ENCODE measurements at places on chromosomes 11 and 22.

GRCh38 chr11:65301491-65302329, 13.0 kb upstream of the CDC42EP2 start:
- no peaks in the 10 kb centered on the region for H3K27me3 ChIP-seq
- no peak overlapping the region for H3K4me3 ChIP-seq
- peaks cover 42% of the 10 kb centered on the region for H3K4me1 ChIP-seq
- H3K36me3 ChIP-seq, result peaks cover 13% of the 10 kb centered on the region

DNA sequence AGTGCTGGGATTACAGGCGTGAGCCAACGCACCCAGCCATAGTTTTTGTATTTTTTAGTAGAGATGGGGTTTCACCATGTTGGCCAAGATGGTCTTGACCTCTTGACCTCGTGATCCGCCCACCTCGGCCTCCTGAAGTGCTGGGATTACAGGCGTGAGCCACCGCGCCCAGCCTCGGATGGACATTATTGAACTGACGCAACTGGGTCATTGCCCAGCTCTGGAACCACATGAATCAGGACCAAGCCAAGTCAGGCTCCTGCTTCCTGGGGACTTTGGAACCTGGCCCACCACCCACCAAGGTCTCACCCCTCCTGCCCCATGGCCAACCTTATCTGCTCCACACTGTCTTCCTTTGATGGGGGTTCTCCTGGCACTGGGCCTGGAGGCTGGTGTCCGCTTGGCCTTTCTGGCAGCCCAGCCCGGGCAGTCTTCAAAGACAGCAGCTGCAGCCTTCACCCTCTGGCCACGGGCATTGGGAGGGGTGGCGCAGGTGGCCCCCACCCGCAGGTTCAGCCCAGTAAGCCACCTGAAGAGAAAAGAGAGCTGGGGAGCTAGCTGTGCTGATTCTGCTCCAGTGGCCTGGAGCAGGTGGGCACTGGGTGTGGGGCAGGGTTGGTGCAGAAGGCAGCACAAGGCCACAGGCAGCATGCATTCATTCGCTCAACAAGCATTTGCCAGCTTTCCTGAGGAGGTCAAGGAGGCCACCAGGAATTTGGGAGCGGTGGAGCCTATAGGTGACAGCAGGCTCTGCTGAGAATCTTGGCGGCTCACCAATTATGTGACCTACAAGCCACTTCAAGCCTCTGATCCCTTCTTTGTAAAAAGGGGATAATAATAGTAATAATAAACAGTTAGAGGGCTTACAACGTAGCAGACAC, 5.7 kb downstream of the CHADL start:
- H3K36me3 ChIP-seq, result peaks cover 3% of the 10 kb centered on the region
- no peak for DNase-seq
- no peaks in the 10 kb centered on the region for H3K4me1 ChIP-seq
- no peaks in the 10 kb centered on the region for H3K27me3 ChIP-seq
- no peak overlapping the region for H3K4me3 ChIP-seq

DNA sequence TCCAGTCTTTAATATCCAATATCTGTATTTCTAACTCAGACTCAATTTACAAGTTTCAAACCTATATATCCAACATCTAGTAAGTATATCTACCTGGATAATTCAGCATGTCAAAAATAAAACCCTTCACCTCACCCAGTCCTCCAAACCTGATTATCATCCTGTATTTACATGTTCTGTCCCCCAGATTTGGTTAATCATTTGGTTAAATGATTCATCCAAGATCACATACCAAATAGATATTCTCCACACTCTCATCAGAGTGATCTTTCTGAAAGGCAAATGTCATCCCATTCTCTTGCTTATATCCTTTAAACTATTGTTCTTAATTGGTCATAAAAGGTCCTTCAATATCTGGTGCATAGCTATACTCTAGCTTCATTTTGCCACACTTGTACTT, 199.0 kb downstream of the SOX6 start:
- no peak for DNase-seq
- no peaks in the 10 kb centered on the region for H3K36me3 ChIP-seq
- H3K4me3 ChIP-seq, result no peak overlapping the region
- H3K4me1 ChIP-seq, result no peaks in the 10 kb centered on the region
- no peaks in the 10 kb centered on the region for H3K27me3 ChIP-seq

DNA sequence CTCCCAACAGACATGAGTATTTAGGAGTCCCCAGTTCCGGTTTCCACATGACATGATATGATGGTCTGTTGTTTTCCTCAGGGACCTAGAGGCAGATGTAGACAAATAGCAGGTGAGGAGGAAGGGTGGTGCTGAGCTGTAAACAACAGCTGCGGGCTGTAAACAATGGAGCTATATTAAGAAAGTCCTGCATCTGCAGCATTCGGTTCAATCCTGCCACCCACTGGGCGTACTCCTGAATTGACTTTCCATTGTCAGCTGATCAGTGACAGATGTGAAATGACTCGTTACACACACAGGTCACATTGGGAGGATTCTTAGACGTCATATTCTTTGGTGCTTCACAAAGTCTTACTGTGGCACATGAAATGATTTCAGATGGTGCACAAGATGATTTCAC, 26.8 kb upstream of the RAG1 start:
- peaks cover 3% of the 10 kb centered on the region for H3K27me3 ChIP-seq
- H3K36me3 ChIP-seq, result no peaks in the 10 kb centered on the region
- DNase-seq, result peak; percentile 37
- H3K27ac ChIP-seq, result no peak overlapping the region
- no peak overlapping the region for H3K4me3 ChIP-seq
- H3K4me1 ChIP-seq, result no peaks in the 10 kb centered on the region

GRCh38 chr11:15471895-15472799, 357.4 kb downstream of the INSC start:
- no peaks in the 10 kb centered on the region for H3K27me3 ChIP-seq
- no peaks in the 10 kb centered on the region for H3K4me1 ChIP-seq
- DNase-seq, result no peak
- no peak overlapping the region for H3K4me3 ChIP-seq
- H3K36me3 ChIP-seq, result no peaks in the 10 kb centered on the region
- H3K27ac ChIP-seq, result no peak overlapping the region

GRCh38 chr11:130146796-130147195, 12.8 kb upstream of the ST14 start:
- H3K27ac ChIP-seq, result no peak overlapping the region
- no peak overlapping the region for H3K4me3 ChIP-seq
- peaks cover 8% of the 10 kb centered on the region for H3K36me3 ChIP-seq
- H3K27me3 ChIP-seq, result no peaks in the 10 kb centered on the region
- peak; percentile 29 for DNase-seq
- H3K4me1 ChIP-seq, result peaks cover 2% of the 10 kb centered on the region

GRCh38 chr11:126112547-126112946, 49.9 kb upstream of the CDON start:
- H3K27ac ChIP-seq, result no peak overlapping the region
- no peaks in the 10 kb centered on the region for H3K27me3 ChIP-seq
- no peaks in the 10 kb centered on the region for H3K36me3 ChIP-seq
- peaks cover 31% of the 10 kb centered on the region for H3K4me1 ChIP-seq
- H3K4me3 ChIP-seq, result no peak overlapping the region
- no peak for DNase-seq

- H3K4me3 ChIP-seq, result peak overlapping the region; percentile 85
- H3K27ac ChIP-seq, result peak overlapping the region; percentile 79
- peak; percentile 17 for DNase-seq
- peaks cover 5% of the 10 kb centered on the region for H3K4me1 ChIP-seq
Observed at GRCh38 chr11:6927030-6927617, 898 bp downstream of the ZNF215 start.

DNA sequence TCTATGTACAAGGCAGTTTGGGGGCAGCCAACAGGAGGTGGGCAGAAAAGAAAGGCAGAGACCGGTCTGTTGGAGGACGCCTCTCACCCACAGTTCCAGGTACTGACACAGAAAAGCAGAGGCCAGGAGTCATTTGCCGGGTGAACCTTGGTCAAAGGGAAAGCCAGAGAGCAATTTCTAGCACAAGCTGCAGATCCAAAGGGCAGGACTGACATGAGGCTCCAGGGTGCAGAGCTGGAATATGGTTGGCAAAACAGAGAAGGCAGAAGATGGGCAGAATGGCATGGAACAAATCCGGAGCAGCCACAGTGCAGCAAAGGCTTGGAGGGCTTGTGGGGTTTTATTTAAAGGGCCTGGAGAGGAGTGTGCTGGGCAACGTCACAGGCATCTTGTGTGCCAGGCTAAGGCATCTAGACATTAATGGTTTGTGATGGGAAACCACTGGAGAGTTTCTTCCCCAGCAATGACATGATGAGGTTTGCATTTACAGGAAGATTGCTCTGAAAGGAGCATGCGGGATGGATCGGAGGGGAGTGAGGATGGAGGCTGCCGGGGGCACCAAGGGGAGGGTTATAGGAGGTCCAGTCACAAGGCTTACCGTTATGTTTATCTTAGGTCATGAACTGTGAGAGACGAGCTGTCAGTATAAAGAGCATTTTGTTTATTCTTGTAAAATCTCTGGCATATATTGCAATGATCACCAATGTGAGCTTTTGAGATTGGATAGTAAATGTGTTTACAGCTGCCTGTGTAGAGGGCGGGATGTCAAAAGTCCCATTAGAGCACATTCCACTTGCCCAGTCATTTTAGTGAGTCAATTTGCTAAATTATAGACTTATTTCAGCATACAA, 5.7 kb upstream of the MMP20 start:
- H3K27me3 ChIP-seq, result no peaks in the 10 kb centered on the region
- DNase-seq, result no peak

DNA sequence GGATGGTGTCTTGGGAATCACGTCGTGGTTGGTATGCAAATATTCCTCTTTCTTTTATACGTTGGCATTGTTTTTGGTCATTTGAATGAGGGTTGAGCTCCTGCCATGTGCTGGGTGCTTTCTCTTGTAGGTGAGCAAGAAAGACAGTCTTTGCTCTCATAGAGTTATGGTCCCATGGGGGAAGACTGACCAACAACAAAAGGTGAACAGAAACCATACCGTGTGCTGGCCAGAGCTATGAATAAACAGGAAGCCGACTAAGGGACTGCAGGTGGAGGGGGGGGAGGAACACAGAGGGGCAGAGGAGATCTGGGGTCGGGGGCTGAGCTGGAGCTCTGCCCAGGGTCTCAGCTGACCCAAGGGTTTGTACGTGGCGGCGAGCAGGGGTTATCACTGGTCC, 245.3 kb downstream of the CTTN start:
- no peak overlapping the region for H3K27ac ChIP-seq
- H3K4me3 ChIP-seq, result no peak overlapping the region
- DNase-seq, result no peak
- H3K4me1 ChIP-seq, result no peaks in the 10 kb centered on the region
- H3K27me3 ChIP-seq, result no peaks in the 10 kb centered on the region
- H3K36me3 ChIP-seq, result no peaks in the 10 kb centered on the region

DNA sequence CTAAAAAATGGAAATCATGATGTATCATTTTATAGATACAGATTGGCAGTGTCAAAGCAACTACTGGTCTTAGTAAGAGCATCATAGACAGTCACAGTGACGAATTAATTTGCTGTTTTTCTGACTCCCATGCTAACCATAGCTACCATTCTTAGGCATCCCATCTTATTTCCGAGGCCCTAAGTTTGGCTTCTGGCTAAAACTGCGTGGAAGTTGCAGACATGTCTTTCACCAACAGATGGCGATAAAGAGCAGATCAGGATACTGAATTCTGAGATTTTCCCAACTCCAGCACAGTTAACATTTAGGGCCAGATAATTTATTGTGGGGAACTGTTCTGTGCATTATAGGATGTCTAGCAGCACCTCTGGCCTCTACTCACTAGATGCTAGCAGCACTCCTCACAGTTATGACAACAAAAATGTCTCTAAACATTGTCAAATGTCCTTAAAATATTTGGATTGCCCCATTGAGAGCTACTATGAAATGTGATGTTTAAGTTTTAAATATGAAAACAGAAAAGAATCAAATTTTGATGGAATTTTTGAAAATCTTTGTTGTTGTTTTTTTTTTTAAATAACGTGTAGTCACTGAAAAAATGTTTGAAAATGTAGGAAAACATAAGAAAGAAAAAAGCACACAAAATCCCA, 16.3 kb downstream of the OR2AG2 start:
- no peak overlapping the region for H3K27ac ChIP-seq
- no peak overlapping the region for H3K4me3 ChIP-seq
- no peaks in the 10 kb centered on the region for H3K4me1 ChIP-seq
- no peaks in the 10 kb centered on the region for H3K27me3 ChIP-seq

GRCh38 chr11:67451658-67451976, 912 bp downstream of the GPR152 start:
- H3K4me3 ChIP-seq, result no peak overlapping the region
- DNase-seq, result no peak
- H3K36me3 ChIP-seq, result no peaks in the 10 kb centered on the region
- H3K27me3 ChIP-seq, result peaks cover 3% of the 10 kb centered on the region
- H3K27ac ChIP-seq, result no peak overlapping the region
- H3K4me1 ChIP-seq, result no peaks in the 10 kb centered on the region

- no peak overlapping the region for H3K4me3 ChIP-seq
- DNase-seq, result peak; percentile 5
- H3K36me3 ChIP-seq, result no peaks in the 10 kb centered on the region
- no peaks in the 10 kb centered on the region for H3K4me1 ChIP-seq
- no peak overlapping the region for H3K27ac ChIP-seq
Observed at GRCh38 chr11:104219096-104219495, 55.1 kb upstream of the PDGFD start.

- H3K4me1 ChIP-seq, result peaks cover 1% of the 10 kb centered on the region
- no peak for DNase-seq
- H3K36me3 ChIP-seq, result peaks cover 10% of the 10 kb centered on the region
- H3K27me3 ChIP-seq, result no peaks in the 10 kb centered on the region
- H3K27ac ChIP-seq, result no peak overlapping the region
Observed at GRCh38 chr22:29260601-29261315, 7.0 kb downstream of the RHBDD3 start.

DNA sequence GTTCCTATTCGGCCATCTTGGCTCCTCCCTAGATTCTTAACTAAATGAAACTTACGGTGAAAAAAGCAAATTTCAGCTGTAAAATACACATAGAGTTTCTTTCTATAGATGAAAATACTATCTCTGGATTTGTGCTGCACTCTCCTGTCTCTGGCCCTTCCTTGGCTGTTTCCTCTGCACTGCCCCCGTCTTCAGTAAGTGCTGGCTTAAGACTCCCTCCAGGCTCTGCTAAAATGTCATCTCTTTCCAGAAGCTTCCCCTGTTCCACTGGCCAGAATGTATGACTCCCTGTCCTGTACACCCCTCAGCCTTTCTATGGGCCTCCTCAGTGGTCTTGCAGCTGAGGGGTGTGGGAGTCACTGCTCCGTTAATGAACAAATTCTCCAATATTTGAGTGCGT, 109.1 kb upstream of the NARS2 start:
- H3K36me3 ChIP-seq, result no peaks in the 10 kb centered on the region
- H3K4me3 ChIP-seq, result no peak overlapping the region
- no peak overlapping the region for H3K27ac ChIP-seq

- H3K36me3 ChIP-seq, result no peaks in the 10 kb centered on the region
- DNase-seq, result no peak
- no peak overlapping the region for H3K4me3 ChIP-seq
- no peaks in the 10 kb centered on the region for H3K27me3 ChIP-seq
- H3K27ac ChIP-seq, result no peak overlapping the region
Observed at GRCh38 chr11:133895551-133895950, 50.2 kb upstream of the SPATA19 start.

GRCh38 chr11:65426839-65427690, 4.5 kb downstream of the NEAT1 start:
- peak; percentile 71 for DNase-seq
- H3K36me3 ChIP-seq, result peaks cover 14% of the 10 kb centered on the region
- H3K27me3 ChIP-seq, result no peaks in the 10 kb centered on the region
- H3K27ac ChIP-seq, result peak overlapping the region; percentile 100
- no peaks in the 10 kb centered on the region for H3K4me1 ChIP-seq
- H3K4me3 ChIP-seq, result peak overlapping the region; percentile 81

Data from fibroblast of lung (primary cell).